T-helper 17 cell (primary cell): ENCODE measurements at places on chromosomes 13 and 19. TPM values are rescaled to one million over a fixed set of nuclear protein-coding genes. Genes with fewer than 3 reads are reported as not detected.
A peak's percentile ranks its signal among the peaks of the same experiment; 100 is the strongest.

DNA sequence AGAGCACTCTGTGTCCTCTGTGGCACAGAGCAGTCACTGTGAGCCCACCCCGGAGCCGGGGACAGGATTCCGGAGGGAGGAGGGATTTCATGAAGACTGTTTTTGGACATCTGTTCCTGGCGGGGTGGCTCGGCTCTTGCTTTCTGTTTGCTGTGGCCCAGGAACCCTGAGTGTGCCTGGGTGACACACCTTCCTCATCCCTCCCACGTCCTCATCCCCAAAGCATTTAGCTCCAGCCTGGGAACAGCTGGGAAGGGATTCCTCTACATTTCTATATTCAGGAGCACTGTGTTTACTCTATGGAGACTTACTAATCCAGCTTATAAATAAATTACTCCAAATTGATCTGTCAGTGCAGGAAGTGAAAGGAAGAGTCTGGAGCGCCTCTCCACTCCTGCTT lies 97.8 kb upstream of the UBL3 start:
- H3K4me1 ChIP-seq: peaks cover 17% of the 10 kb centered on the region
- no peak overlapping the region for H3K27ac ChIP-seq
- no peak overlapping the region for H3K4me3 ChIP-seq
- H3K27me3 ChIP-seq: no peaks in the 10 kb centered on the region

DNA sequence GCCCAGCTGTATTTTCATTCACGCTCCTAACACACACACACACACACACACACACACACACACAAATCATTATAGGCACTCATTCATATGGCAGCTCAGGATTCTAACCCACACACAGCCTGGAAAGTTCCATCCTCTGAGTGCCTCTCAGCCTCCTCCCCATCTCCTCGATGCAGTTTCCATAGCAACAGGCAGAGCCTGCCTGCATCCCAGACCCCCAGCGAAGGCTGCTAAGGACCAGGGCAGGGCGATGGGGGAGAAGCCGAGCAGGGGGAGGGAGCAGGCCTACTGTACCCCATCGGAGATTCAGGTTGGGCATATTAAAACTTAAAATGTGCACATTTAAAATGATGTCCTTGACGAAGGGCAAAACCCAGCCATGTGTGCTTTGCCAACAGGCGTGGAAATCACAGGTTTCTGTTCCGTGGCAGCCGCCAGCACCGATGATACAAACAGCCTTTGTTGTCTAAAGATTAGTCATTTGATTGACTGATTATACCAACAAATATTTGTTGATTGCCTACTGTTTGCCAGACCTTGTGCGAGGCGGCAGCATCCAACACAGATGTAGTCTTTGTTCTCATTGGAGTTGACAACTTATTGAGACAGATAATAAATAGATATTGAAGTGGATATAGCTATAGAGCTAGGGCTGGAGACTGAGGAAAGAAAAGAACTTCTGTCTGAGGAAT lies 43.8 kb upstream of the USP29 start:
- DNase-seq: no peak
- no peaks in the 10 kb centered on the region for H3K27me3 ChIP-seq
- H3K27ac ChIP-seq: no peak overlapping the region
- no peak overlapping the region for H3K4me3 ChIP-seq
- no peaks in the 10 kb centered on the region for H3K4me1 ChIP-seq

- peaks cover 5% of the 10 kb centered on the region for H3K4me1 ChIP-seq
- DNase-seq: no peak
- peaks cover 59% of the 10 kb centered on the region for H3K27me3 ChIP-seq
- no peak overlapping the region for H3K27ac ChIP-seq
- H3K4me3 ChIP-seq: no peak overlapping the region
- peaks cover 2% of the 10 kb centered on the region for H3K36me3 ChIP-seq
Measured at GRCh38 chr13:78121459-78122348, 203.1 kb upstream of the EDNRB start.

GRCh38 chr13:111663953-111664421 lies 343.5 kb downstream of the TEX29 start:
- no peak for DNase-seq
- H3K36me3 ChIP-seq: no peaks in the 10 kb centered on the region
- H3K4me3 ChIP-seq: no peak overlapping the region
- H3K4me1 ChIP-seq: peaks cover 3% of the 10 kb centered on the region
- no peak overlapping the region for H3K27ac ChIP-seq
- H3K27me3 ChIP-seq: peaks cover 18% of the 10 kb centered on the region

GRCh38 chr13:77305266-77305665 lies 21.6 kb downstream of the MYCBP2 start:
- no peak overlapping the region for H3K4me3 ChIP-seq
- no peak overlapping the region for H3K27ac ChIP-seq
- peaks cover 65% of the 10 kb centered on the region for H3K4me1 ChIP-seq
- H3K27me3 ChIP-seq: no peaks in the 10 kb centered on the region

GRCh38 chr13:79126706-79127105 lies 279.3 kb downstream of the RBM26 start:
- peaks cover 3% of the 10 kb centered on the region for H3K4me1 ChIP-seq
- H3K36me3 ChIP-seq: peaks cover 3% of the 10 kb centered on the region
- H3K27me3 ChIP-seq: peaks cover 31% of the 10 kb centered on the region

- no peak overlapping the region for H3K27ac ChIP-seq
- H3K4me1 ChIP-seq: no peaks in the 10 kb centered on the region
- no peaks in the 10 kb centered on the region for H3K36me3 ChIP-seq
Measured at GRCh38 chr13:47413112-47413511, 516.3 kb upstream of the HTR2A start.

DNA sequence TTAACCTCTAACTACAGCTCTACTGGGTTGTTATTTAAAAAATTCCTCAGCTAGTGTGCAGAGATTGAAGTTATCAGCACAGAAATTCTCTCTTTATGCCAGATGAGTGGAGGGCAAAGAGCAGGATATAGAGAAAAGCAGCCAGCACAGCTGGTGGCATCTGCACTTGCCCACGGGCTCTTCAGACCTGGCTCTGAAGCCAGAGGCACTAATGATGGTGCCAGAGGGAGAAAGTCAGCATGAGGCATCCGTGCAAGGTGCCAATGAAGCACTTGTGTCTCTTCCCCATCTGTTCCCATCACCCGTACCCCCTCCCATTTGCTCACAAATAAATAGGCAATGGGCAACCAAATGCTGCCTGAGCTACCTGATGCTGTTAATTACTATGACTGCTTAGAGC lies 138.9 kb downstream of the OLFM4 start:
- no peak overlapping the region for H3K4me3 ChIP-seq
- DNase-seq: no peak
- no peaks in the 10 kb centered on the region for H3K4me1 ChIP-seq
- no peaks in the 10 kb centered on the region for H3K36me3 ChIP-seq

DNA sequence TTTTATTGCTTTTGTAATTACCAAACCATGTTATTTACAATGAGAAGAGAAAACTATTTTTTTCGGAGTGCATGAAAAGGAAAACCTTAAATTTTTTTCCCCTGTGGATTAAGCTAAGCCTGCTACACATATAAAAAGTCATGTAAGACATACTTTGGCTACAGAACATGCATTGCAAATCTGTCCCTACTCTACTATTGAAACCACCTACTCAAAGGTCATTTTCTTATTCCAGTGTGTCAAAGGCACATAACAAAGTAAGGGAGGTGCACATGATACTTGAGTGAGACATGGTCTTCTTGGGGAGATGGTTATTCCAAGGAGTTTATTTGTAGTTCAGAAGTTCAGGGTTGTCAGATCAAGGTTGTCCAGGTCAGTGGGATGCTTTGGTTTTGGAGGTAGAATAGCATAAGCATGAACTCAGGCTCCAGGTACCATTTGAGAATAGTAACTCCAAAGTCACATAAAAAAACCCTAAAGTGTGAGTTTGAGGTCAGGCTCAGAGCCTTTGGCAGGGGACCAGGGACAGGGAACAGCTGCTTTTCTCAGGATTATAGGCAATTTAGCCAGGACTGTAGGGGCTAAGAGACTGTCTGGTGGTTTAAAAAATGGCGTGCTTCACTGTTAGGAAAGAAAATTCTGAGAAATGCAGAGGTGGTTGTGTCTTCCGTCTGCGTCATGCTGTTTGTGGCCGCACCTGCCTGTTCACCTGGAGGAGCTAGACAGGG lies 15.4 kb downstream of the FARP1 start:
- H3K27me3 ChIP-seq: peaks cover 28% of the 10 kb centered on the region

GRCh38 chr13:98509271-98510155 lies 67.4 kb downstream of the STK24 start:
- H3K36me3 ChIP-seq: peaks cover 2% of the 10 kb centered on the region
- DNase-seq: no peak
- peak overlapping the region; percentile 98 for H3K27ac ChIP-seq
- no peaks in the 10 kb centered on the region for H3K27me3 ChIP-seq
- peaks cover 70% of the 10 kb centered on the region for H3K4me1 ChIP-seq
- peak overlapping the region; percentile 80 for H3K4me3 ChIP-seq

Gene TNFSF13B
- 9.7 TPM for total RNA-seq
